Hematopoietic multipotent progenitor cell treated with erythropoietin and hydrocortisone succinate and interleukin-3 and kit ligand, for 4 days (in vitro differentiated cells): ENCODE measurements at places on chromosomes 3 and 15.

- no peak for DNase-seq
Observed at GRCh38 chr15:64772964-64773363, 2.4 kb downstream of the RBPMS2 start.

GRCh38 chr15:31609906-31610305 lies 283.3 kb downstream of the KLF13 start:
- DNase-seq, result peak; percentile 68

DNA sequence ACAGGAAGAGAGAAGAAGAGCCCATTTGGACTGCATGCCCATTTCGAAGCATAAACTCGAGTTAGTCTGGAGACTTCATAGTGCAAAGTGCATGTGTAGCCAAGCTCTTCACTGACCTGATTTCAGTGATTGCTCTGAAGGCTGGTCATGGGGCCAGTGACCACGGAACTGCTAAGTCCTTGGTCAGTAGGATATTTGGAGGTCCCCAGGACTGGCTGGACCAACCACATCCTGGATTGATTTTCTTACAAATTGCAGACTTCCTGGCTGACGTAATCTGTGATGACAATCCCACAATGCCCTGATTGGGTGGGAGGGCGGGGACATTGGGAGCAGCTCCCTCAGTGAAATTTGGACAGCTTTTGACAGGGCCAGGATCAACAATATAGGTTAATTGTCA lies 233.4 kb downstream of the CACNA2D3 start:
- no peak for DNase-seq

DNA sequence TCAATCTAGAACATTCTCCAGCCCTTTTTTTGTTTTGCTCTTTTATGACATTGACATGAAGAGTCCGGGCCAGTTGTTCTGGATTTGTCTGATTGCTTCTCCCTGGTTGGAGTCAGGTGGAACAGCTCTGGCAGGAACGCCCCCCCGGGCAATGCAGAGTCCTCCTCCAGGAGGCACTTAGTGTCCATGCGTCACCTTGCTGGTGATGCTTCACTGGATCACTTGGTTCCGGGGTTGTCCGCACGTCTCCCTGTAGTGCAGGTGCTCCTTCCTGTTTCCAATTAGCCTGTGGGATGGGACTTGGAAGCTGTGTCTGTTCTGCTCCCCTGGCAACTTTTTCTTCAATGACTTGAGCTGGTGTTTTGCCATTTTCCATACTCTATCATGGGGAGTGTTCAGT lies 9.8 kb downstream of the CSK start:
- no peak for DNase-seq
